Kasumi-1 (cell line): ENCODE measurements at places on chromosomes 2 and 18.

- DNase-seq, result no peak
Measured at GRCh38 chr18:74616494-74616893, 18.8 kb downstream of the ZNF407 start.

DNA sequence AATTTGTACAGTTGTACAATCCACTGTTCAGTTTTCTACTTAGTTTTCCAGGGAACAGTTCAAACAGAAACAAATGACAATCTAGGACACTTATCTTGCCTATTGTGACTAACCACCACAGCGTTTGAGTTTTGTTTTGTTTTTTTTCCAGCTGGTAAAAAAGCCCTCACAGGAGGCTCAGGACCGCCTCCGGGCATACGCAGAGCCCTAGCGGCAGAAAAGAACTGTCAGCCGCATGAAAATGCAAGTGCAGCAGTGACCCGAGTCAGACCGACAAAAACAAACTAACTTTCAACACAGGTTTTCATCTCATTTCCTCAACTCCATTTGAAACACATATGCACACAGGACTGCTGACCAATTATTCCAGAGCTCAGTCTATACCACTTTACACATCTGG is 68.6 kb downstream of the STEAP3 start:
- DNase-seq, result no peak

DNA sequence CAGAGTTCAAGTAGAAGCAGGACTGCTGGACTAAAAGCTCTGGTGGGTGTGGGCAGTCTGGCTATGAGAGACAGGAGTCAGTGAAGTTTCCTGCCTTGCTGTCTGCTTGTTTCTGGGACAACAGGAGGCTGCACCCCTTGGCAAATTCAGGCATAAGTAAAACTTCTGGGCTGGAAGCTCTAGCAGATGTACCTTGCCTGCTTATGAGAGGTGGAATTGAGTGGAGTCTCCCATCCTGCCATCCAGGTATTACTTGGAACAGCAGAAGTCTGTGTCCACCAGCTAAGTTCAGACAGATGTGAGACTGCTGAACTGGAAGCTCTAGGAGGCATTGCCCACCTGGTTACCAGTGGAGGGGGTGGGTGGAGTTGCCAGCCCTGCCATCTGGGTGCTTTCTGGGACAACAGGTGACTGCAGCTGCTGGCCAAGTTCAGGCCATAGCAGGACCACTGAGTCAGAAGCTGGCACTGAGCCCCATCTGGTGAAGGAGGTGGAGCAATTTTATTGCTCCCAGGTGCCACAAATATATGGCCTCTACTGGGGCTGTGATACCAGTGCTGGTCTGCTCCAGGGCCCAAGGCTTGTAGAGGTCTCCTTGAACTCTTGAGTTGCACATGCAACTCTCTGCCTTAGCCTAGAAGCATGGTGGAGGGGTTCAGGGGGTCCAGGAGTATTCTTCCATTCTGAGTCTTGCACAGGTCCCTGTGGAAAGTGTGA is 199.4 kb upstream of the FN1 start:
- DNase-seq, result no peak

DNA sequence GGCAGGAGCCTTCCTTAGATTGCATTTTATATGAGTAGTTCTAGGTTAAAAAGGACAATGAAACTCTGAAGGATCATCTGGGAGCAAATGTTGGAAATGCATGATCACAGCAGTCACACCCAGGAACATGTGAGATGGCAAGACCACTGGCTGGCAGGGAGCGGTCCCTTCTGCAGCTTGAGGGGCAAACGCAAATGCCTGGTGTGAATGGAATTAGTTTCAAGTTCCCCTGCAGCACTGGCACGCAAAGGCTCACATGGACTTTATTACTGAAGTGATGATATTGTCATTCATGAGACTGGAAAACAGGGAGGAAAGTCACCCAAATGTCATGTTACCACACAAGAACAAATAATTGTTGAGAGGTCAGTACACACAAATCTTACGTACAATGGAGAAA is 223.3 kb downstream of the FBXO15 start:
- no peak for DNase-seq

DNA sequence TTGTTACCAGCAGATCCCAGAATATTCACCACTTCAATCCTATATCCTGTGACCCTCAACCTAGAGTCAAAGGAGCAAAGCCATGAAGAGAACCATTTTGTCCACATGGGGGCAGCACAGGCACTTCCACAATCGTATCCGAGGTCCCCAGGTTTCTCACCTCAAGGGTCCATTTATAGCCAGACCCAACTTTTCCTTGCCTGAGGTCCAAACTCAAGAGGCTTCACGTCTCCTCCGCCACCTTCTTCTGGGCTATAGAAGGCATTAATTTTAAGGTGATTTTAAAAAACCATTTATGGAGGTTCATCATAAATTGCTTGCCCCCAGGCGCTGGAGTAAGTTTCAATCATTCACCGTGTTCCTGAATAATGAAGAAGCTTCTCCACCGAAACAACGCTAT is 111.6 kb upstream of the NABP1 start:
- peak; percentile 83 for DNase-seq

DNA sequence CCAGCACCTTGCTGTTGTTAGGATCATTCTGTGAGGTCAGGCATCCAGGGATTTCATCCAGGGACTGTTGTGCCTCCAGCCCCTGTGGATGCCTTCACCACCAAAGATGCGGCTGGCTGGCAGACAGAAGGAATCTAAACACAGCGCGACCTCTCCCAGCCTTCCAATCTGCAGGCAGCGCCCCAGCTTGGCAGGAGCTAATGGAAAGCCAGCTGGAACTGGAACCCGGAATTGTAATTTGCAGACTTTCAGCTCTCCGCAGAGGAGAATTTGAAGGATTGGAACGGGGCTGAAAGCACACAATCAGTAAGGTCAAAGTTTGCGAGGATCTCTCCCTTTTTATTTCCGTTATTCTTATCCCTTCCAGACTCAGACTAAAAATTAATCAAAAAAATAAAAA is 127.8 kb downstream of the TRIB2 start:
- no peak for DNase-seq

- DNase-seq, result no peak
Measured at GRCh38 chr2:36659218-36659617, 37.3 kb upstream of the VIT start.
